ENCODE measurements at places on chromosomes 3 and 15. TPM values are rescaled to one million over a fixed set of nuclear protein-coding genes. Genes with fewer than 3 reads are reported as not detected.
A peak's percentile ranks its signal among the peaks of the same experiment; 100 is the strongest.

DNA sequence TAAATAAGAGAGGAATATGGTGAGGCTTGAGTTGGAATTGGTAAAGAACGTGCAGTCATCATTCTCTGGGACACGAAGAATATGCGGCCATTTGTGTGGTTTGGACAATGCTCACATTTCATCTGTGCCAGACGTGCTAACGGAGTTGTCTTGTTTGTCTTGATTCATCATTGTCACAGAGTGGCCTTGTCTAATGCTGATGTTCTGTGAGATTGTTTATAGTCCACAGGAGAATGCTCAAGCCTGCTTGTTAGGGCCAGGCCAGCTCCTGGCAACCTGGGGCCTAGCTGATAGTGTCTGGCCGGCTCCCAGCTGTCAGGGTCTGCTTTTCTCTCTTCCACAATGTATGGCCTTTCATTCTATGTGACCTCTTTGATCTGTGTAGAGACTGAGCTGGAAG, 384.7 kb downstream of the EDEM1 start:
- no peak for ATAC-seq

GRCh38 chr15:60757831-60758570, 279.1 kb upstream of the ICE2 start:
- ATAC-seq, result no peak

GRCh38 chr15:82646250-82647044, 716 bp downstream of the CPEB1 start:
- ATAC-seq, result peak; percentile 3

DNA sequence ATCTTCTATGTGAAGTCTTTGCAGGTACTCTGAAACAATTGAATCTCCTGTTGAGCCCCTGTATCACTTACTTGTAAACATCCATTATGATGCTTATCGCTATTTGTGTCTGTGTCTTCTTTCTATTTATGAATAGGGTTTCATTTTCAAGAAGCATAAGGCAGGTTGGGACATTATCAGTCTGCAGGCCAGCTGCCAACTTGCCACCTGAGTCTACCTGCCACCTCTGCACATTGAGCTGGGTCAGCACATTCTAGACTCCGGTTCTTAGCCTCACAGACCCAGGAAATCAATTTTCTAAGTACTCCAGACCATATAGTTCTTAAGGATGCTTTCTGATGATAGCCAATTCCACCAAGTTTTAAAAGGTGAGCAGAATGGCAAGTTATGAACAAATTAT, 105.7 kb upstream of the MCTP2 start:
- ATAC-seq, result no peak

SLC35G2 gene
- total RNA-seq, result 6.1 TPM

DNA sequence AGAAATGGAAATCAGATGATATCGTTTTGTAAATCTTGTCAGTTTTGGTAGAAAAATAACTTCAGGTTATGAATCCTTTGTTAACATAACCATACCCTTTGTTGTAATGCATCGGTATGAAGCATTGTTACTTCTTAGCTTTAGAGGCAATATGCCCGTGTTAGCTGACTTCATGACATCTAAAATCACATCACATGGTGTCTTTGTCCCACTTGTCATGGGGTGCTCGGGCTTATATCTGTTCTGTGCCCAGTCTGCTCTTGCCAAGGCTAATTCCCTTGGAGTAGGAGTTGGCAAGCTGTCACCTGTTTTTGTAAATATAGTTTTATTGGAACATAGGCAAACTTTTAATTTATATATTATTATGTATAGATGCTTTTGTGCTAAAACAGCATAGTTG, 39.6 kb downstream of the SLC25A26 start:
- no peak for ATAC-seq

- ATAC-seq, result no peak
Measured at GRCh38 chr3:147372525-147373027, 33.8 kb downstream of the ZIC4 start.

DNA sequence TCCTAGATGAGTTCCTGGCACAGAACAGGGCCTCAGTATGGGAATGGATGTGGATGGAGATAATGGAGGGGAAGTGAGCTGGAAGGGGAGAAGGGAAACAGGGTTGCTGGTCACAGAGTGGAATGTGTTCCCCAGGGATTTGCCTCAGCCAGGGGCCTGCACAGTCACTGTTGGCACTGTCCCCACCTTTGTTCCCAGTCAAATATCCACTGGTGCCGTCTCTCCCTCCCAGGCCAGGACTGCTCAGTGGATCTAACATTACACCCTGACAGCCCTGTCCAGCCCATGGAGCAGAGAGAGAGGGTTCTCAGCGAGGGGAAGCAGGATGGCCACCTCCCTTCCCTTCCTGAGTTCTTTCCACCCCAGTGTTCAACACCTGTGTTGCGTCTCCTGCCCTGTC, 1.5 kb upstream of the PPP1R2 start:
- ATAC-seq, result peak; percentile 20

- no peak for ATAC-seq
Measured at GRCh38 chr3:43779850-43780249, 89.1 kb downstream of the ABHD5 start.

COPS2 gene
- 79.1 TPM for total RNA-seq

- ATAC-seq, result no peak
Measured at GRCh38 chr3:99498550-99499234, 139.7 kb upstream of the COL8A1 start.

BTLA gene
- total RNA-seq, result 0.08 TPM

GRCh38 chr15:52180196-52180835, 10.9 kb downstream of the GNB5 start:
- peak; percentile 9 for ATAC-seq

GRCh38 chr3:53089511-53089910, 40.7 kb downstream of the RFT1 start:
- ATAC-seq, result no peak

RPL32 gene
- 924 TPM for total RNA-seq

- no peak for ATAC-seq
Measured at GRCh38 chr15:69400850-69401249, 13.3 kb upstream of the KIF23 start.

HSPBAP1 gene
- 11.2 TPM for total RNA-seq

DNA sequence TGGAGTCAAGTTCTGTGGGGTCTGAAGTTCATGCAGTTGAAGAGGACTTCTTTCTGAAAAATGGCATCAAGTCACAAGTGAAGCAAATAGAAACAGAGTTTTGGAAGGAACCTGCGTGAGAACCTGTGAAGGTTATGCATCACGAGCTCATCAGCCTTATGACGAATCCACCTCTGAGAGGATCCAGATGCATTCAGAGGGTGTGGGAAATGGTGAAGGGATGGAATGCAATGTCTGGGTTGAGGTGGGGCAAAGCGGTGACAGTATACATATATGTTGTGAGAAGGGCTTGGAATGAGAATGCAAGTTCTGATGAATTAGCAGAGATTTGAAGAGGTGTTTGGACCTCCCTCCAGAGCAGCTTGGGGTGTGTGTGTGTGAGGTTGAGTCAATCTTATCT, 382.1 kb upstream of the TBL1XR1 start:
- ATAC-seq, result no peak

SERPINI2 gene
- 0.94 TPM for total RNA-seq

FSTL1 gene
- 1,189 TPM for total RNA-seq

TLE3 gene
- 32.4 TPM for total RNA-seq

DNA sequence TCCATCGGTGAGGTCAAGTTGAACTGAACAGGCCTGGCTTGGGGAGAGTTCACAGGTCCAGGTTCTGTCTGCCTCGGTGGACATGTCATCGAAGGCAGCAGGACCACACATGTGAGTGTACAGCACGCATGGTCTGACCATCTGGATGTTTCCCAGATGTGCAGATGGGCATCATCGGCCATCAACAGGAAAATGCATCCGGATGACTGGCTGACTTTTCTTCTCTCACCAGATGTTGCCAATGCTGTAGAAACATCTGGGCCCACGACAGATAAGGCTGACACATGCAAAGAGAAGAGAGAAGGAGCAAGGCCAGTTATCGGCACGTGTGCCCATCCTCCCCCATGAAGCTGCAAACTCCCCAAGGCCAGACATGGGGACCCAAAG, 45.1 kb downstream of the NOX5 start:
- no peak for ATAC-seq

- peak; percentile 75 for ATAC-seq
Measured at GRCh38 chr15:65077981-65078352, 1.4 kb downstream of the KBTBD13 start.

- ATAC-seq, result no peak
Measured at GRCh38 chr3:185960522-185961288, 22.9 kb upstream of the TRA2B start.

SLC12A8 gene
- 2.3 TPM for total RNA-seq

DNA sequence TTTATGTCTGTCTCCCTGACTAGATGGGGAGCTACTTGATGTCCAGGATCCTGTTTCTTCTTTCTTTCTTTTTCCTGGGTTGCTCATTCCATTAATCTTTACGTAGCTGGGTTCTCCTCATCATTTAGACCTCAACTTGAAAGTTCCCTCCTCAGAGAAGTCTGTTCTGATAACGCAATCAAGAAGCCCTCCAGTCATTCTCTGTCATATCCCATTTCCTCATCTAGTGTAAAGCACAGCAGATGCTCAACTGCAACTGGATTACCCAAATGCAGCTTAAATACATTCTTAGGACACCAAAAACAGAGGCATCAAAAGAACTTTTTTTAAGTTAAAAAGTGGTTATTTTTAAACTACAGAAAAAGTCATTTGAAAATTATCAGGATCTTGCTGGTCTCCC, 51.7 kb upstream of the ST3GAL6 start:
- ATAC-seq, result no peak

- no peak for ATAC-seq
Measured at GRCh38 chr3:13529196-13530112, 19.5 kb upstream of the FBLN2 start.

DNA sequence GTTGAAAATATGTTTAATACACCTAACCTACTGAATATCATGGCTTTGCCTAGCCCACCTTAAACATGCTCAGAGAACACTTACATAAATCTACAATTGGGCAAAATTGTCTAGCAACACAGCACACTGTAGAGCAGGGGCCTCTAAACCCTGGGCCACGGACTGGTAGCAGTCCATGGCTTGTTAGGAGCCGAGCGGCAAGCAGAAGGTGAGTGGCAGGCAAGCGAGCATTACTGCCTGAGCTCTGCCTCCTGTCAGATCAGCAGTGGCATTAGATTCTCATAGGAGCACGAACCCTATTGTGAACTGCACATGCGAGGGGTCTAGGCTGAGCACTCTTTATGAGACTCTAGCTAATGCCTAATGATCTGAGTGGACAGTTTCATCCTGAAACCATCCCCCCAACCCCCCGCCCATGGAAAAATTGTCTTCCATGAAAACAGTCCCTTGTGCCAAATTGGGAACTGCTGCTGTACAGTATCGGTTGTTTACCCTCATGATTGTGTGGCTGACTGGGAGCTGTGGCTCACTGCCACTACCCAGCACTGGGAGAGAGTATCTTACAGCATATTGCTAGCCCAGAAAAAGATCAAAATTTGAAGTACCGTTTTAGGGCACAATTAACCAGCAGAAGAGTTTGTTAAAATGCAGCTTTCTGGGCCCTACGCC, 26.1 kb downstream of the CMSS1 start:
- ATAC-seq, result peak; percentile 42

AADACL2 gene
- 4.4 TPM for total RNA-seq

ZNF770 gene
- total RNA-seq, result 22.6 TPM

MOBP gene
- total RNA-seq, result 0.08 TPM

SHQ1 gene
- 12.5 TPM for total RNA-seq

EPHB3 gene
- total RNA-seq, result 3.7 TPM

DNA sequence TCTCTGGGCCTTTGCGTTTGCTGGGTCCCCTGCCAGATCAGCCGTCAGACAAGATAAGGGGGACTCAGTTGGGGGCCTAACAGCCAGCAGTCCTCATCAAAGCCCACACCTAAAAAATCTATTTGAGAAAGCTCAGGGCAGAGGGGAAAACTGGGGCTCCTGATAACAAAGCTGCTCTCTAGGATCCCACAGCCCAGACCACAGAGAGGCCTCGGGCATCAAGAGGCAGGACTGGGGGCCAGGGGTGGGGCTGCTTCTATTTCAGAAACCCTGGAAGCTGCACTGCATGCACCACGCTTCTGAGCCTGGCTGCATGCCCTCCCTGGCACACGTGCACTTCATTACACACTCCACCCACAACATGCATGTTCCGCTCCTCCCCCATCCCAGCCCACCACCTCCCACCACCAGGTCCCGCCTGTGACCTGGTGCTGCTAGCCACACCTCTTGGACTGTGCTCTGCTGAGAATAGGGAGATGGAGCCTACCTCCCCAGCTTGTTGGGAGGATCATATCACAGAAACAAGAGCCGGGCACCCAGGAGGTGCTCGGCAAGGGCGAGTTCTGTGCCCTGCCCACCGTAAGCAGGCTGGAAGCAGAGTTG, 26.6 kb downstream of the FBLN2 start:
- no peak for ATAC-seq

DNA sequence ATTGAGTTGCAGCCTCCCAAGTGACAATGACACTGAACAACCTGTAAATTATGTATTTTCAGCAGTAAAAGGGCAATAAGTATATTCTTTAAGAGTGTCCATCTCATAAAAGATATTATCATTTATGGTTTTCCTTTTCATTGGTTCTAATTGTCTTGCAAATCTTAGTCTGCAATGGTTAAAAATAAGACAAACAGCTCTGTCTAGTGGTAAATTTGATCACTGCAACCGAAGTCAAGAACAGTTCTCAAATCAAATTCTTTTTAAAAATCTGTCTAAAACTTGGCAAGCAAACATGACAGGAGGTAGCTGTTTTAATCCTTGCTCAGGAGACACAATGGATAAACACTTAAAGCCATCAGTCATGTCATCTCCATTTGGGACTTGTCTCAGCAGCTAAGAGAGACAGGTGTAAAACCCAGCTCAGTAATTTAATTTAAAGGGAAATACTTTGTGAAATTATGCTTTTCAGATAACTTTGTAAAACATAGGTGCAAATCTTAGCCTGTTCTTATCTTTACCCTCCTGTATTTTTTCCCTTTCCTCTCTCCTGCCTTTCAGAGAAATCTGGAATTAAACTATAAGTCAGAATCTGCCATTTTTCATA, 150.3 kb upstream of the ARHGEF26 start:
- no peak for ATAC-seq

DNA sequence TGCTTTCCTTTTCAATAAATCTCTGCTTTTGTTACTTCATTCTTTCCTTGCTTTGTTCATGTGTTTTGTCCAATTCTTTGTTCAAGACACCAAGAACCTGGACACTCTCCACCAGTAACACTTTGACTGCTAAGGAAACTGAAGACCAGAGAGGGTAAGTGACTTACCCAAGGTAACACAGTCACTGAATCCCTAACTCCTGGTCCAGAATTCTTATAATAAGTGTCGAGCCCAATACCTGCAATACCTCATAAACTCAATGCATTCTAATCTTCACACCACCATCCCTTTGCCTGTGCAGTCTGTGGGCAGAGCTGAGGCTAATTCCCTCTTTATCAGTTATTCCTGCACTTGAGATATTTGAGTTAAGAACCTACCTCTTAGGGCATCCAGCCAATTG, 237.8 kb downstream of the UACA start:
- no peak for ATAC-seq

- ATAC-seq, result no peak
Measured at GRCh38 chr3:95334461-95334860, 1271.6 kb downstream of the NSUN3 start.

DNA sequence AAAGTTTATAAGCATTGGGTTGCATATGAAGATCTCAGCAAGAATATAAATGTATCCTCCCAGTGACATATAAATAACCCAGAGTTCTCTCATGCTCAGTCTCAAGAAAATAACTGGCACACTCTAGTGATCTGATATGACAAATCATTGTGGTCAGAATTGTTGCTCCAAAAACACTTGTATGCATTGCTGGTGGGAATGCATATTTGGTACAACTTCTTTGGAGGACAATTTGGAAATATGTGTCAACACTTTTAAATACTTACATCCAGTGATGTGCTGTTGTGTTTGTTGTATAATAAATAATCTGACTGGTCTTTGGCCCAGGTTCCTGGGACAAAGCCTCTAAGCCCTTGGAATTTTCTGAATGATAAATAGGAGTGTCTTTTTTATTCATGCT, 66.7 kb upstream of the STT3B start:
- no peak for ATAC-seq

GRCh38 chr3:1623896-1624295, 474.8 kb upstream of the CNTN4 start:
- ATAC-seq, result no peak

Measured in gastroesophageal sphincter (tissue), 4 donors.